HT-29 (cell line): ENCODE measurements at places on chromosomes 12 and 14. TPM values are rescaled to one million over a fixed set of nuclear protein-coding genes. Genes with fewer than 3 reads are reported as not detected.

The HELB gene
- 1.7 and 2.1 TPM in 2 replicates for total RNA-seq

The TAS2R50 gene
- total RNA-seq: 0.26 and 0.99 TPM in 2 replicates

- no peak for DNase-seq
Observed at GRCh38 chr12:48183091-48183875, at the start of gene CCDC184. TSS of gene CCDC184 (plus strand) at chr12:48183644. CDS start at chr12:48184123, 479 bp downstream.

GRCh38 chr14:68181519-68182326, 362.1 kb downstream of the RAD51B start:
- peak; percentile 51 for DNase-seq

DNA sequence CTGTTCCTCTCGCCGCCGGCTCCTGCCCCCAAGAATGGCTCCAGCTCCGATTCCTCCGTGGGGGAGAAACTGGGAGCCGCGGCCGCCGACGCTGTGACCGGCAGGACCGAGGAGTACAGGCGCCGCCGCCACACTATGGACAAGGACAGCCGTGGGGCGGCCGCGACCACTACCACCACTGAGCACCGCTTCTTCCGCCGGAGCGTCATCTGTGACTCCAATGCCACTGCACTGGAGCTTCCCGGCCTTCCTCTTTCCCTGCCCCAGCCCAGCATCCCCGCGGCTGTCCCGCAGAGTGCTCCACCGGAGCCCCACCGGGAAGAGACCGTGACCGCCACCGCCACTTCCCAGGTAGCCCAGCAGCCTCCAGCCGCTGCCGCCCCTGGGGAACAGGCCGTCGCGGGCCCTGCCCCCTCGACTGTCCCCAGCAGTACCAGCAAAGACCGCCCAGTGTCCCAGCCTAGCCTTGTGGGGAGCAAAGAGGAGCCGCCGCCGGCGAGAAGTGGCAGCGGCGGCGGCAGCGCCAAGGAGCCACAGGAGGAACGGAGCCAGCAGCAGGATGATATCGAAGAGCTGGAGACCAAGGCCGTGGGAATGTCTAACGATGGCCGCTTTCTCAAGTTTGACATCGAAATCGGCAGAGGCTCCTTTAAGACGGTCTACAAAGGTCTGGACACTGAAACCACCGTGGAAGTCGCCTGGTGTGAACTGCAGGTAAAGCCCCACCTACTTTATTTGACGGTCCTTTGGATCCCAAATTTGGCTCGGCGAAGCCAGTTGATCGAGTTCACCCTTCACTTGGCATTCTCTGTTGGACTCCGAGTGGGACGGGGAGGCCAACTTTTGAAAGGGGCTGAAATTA, 1.5 kb downstream of the WNK1 start:
- peak; percentile 51 for DNase-seq

DNA sequence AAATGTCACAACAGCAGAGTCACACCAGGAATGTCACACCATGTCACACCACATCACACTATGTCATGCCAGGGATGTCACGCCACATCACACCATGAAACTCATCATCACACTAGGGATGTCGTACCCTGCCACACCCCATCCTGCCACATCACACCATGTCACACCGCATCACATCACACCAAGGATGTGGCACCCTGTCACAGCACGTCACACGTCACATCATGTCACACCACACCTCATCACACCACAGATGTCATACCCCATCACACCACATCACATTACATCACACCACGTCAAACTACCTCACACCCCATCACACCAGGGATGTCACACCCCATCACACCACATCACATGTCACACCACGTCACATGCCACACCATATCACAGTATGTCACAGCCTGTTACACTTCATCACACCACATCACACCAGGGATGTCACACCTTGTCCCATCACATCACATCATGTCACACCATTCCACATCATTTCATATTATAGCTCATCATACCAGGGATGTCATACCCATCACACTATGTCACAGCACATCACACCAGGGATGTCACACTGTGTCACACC, 90.9 kb downstream of the TMEM121 start:
- DNase-seq: no peak

DNA sequence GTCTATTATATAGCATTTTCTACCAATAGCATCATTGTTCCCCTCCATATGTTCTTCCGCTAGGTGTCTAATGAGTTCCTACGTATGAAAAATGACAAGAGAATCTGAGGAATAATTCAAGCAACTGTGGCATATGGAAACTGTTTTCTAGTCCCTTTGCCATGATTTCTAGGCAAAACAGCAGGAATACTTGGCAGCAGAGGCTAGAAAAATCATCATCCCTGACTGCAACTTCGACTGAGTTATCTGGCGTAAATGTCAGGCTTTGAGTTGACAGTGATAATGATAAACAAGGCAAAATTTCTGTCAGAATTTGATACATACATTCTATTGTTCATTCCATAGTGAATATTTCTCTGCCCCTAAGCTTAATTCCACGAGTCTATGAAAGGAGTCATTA, 572.8 kb upstream of the USP15 start:
- no peak for DNase-seq

DNA sequence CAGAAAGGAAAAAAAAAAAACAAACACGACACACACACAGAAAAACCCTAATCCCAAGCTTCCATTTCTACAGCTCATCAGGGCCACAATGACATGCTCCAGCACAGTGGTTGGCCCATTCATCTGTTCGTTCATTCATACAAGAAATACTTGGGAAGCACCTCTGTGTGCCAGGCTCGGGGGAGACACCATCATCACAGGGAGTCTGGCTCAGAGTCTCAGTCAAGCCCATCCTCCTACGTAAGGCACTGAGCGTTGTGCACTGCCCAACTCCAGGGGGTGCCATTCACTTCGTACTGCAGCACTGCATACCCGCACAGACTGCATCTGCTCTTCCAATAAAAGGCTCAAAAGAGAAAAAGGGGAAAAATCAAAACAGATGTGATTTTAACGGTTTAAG, 15.3 kb downstream of the VPS37B start:
- no peak for DNase-seq

- DNase-seq: no peak
Observed at GRCh38 chr14:93007225-93007997, 84.5 kb downstream of the CHGA start.
